Right ventricle myocardium inferior (tissue), 1 donor: ENCODE measurements at places on chromosomes 12 and 14. TPM values are rescaled to one million over a fixed set of nuclear protein-coding genes. Genes with fewer than 3 reads are reported as not detected.

DNA sequence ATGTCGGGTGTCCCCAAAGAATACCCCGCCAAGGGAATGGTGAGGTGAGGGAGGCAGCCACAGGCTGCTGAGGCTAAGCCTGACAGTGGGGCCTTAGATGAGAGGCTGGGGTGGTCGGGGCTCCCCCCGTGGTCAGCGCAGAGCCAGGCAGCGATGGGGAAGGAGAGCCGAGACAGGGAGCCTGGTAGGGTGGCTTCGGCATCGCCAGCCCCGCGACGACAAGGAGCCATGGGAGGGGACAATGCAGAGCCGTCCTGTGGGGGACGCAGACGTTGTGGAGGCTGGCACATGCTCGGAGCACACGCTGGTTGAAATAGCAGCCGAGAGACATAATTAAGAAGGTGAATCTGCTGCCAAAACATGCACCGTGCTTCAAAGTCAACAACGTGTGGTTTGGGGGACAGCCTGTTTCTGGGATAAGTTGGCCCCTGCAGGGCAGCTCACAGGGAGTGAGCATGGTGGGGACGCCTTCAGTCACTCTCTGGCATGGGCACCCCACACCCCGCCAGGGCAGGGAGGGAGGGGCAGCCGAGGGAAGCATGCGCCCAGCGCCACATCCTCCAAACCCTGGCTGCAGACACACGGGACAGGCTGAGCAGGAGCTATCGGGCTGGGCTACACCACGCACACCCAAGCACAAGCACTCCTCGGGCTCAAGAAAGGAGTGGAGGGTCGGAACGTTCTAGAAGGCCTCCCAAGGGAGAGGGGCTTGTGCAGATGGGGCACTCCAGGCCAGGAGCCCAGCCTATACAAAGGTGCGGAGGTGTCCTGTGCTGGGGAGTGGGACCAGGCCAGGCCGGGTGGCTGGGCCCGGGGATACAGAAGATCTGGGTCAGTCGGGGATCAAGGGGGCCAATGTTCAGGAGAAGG is 66.6 kb upstream of the C14orf180 start:
- no peak for DNase-seq

DNA sequence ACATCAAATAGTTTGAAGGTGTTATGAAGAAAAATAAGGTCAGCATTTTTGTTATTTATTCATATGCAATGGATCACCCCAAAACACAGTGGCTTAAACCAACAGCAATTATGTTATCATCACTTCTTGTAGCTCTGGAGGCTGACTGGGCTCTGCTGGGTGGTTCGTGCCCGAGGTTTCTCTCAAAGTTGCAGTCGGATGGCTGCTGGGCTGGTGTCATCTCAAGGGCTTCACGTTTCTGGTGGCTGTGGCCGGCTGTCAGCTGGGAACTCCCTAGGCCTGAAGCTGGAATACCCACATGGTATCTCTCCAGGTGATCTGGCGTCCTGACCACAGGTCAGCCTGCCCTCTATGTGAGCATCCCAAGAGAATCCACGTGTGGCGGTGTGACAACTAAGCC is 12.0 kb downstream of the DIO3 start:
- no peak for DNase-seq

DNA sequence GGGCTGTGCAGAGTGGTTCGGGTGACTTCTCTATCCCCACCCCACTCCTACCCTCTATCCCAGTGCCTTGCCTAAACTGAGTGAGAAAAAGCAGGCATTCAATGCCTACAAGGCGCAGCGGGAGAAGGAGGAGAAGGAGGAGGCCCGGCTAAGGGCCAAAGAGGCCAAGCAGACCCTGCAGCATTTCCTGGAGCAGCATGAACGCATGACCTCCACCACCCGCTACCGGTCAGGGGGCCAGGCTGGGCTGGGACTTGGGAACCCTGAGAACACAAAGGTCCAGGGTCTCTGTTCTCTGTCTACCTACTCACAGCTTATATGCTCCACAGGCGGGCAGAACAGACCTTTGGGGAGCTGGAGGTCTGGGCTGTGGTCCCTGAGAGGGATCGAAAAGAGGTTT is 11.7 kb downstream of the PRPF40B start:
- no peak for DNase-seq

DNA sequence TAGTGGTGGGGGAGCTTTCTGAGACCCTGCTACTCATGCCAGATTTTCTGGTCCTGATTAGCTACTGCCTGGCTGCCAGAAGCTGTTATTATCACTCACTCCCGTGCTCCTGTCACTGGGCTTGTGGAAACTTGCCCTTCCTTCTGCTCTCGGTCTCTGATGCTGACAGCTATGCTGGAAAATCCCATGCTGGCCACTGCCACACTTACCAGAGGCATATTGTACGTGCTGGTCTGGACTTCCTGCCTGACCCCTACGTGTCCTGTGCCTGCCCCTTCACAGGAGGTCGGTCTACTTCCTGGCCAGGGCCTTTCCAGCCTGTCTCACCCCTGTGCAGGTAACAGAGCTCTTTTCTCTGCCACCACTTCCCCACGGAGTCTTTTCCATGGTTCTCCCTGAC is 149.4 kb upstream of the PLEKHG7 start:
- DNase-seq, result peak; percentile 70

GRCh38 chr12:130606231-130606630 is 109.9 kb downstream of the RIMBP2 start:
- DNase-seq, result no peak

GRCh38 chr14:68124050-68124449 is 304.5 kb downstream of the RAD51B start:
- DNase-seq, result no peak

- no peak for DNase-seq
Measured at GRCh38 chr14:24108336-24108874, 6.2 kb upstream of the DCAF11 start.

DNA sequence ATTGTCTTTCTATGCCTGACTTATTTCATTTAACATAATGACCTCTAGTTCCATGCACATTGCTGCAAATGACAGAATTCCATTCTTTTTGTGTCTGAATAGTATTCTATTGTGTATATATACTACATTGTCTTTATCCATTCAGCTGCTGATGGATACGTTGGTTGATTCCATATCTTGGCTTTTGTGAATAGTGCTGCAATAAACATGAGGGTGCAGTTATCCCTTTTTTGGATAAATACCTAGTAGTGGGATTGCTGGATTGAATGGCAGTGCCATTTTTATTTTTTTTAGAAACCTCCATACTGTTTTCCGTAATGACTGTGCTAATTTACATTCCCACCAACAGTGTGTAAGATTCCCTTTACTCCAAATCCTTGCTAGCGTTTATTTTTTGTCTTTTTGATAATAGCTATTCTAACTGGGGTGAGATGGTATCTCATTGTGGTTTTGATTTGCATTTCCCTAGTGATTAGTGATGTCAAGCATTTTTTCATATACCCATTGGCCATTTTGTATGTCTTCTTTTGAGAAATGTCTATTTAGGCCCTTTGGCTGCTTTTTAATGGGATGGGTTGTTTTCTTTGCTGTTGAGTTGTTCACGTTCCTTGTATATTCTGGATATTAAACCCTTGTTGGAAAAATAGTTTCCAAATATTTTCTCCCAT is 2.3 kb downstream of the OAS2 start:
- no peak for DNase-seq

DNA sequence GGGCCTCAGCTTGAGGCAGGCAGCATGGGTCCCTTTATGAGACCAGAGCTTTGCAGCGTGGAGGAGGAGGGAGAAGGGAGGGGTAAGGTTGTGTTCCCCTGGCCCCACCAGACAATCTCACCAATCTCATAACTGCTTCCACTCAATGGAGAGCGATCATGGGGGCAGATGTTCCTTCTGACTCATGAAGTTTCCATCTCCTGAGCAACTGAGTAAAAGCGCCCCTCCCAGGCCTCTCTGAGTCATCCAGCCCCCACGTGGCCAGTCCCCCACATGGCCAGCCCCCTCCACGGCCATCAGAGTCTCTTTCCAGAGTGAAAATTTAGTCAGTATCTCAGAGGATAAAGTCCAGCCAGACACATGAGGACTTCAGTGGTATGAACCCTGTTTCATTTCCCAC is 39.2 kb upstream of the PLXNC1 start:
- DNase-seq, result no peak

DNA sequence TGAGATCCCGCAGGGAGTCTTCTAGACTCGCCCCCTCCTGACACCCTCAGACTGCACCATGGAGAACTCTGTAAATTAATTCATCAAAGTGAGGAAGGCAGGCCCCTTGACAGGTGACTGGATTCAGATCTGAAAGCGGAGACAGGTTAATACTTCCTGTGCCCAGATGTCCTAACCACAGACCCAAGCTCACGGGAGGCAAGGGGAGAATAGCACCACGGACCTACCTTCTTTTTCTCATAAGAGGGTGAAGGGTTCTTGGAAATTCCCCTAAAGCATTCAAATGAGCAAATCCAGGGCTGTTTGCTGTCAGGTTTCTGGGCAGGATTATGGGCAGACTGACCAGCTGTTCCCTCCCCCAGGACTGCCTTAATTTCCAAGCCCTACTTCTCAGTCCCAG is 170.0 kb downstream of the ZFP36L1 start:
- DNase-seq, result no peak

DNA sequence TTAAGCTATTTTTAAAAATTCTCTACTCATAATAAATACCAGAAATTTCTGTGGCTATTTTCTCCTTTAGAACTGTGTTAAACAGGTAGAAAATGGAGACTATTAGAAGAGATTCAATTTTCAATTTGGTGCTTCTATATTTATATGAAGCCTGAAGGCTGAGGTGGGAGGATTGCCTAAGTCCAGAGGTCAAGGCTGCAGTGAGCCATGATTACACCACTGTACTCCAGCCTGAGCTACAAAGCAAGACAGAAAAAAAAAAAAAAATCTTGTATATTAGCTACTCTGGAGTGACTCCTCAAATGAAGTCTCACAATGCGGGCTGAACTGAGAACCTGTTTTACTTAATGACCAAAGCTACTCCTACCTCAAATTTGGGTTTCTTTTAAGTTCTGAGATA is 9.8 kb upstream of the DPF3 start:
- no peak for DNase-seq

DNA sequence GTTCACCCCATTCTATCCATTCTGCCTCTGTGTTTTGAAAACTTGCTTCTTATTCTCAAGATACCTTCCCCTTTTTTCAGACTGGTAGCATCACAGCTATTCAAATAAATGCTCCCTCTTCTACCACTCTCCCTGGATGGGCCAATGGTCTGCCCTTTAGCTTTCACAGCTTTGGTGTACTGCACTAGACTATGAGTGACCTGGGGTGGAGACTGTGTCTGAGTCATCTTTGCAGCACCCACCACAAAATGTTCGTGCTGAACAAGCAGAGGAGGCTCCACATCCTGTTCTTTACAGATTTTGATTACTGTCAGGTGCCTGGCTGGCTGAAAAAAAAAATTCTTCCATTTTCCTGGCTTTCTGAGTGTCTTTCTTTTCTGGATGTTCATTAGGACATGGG is 1104.1 kb upstream of the TMEM132C start:
- no peak for DNase-seq

KRT80 gene
- not detected for total RNA-seq

NTF3 gene
- 0.78 TPM for total RNA-seq

PAX9 gene
- total RNA-seq, result not detected

ZBTB25 gene
- 17.6 TPM for total RNA-seq

FUT8 gene
- 15.7 TPM for total RNA-seq

TDRD9 gene
- total RNA-seq, result 2.5 TPM
